ENCODE measurements at places on chromosomes 4 and X.

GRCh38 chr4:16669036-16669435 lies 229.4 kb downstream of the LDB2 start:
- DNase-seq, result no peak

GRCh38 chr4:178090640-178091411 lies 648.6 kb upstream of the AGA start:
- DNase-seq, result no peak

- no peak for DNase-seq
These were observed 56.9 kb downstream of the SERTM2 start for GRCh38 chrX:111568354-111568753.

- no peak for DNase-seq
These were observed 63.7 kb upstream of the CAMK2D start for GRCh38 chr4:113825272-113825671.

DNA sequence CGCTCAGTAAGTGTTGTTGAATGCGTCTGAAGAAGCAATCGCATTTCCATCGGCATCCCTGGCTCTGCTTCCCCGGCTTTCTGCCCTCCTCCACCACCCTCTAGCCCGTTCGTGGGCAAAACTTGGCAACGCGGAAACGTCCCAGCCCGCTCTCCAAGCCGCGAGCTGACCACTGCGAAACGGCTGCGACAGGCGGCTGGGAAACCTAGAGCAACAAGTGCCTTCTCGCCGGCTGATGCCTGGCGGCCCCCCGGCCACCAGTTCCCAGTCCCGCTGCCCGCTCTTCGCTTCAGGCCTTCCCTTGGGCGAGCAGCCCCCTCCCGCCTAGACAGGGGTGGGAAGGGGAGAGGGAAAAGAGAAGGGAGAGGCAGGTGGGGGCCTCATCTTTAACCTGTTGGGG lies 837 bp downstream of the CITED1 start:
- DNase-seq, result no peak

GRCh38 chr4:55308071-55308470 lies 38.0 kb upstream of the SRD5A3 start:
- no peak for DNase-seq

- DNase-seq, result no peak
These were observed 105.8 kb upstream of the RPS6KA3 start for GRCh38 chrX:20372533-20372932.

DNA sequence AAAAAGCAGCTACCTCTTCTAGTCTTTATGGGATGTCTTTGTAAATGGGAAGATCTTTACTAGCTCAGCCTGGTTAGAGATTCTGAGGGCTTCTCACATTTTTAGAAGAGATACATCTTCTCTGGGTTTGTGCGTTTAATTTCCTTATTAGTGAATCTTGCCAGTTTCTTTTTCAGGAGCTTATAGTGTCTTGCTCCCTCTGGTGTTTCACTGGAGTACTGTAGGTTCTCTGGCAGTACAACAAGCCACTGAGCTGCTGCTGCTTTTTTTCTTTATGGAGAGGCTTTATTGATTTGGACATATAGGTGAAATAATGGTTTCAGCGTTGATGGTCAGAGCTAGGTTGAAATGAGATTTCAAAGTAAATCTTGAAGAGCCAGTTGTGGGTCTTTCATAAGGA lies 82.9 kb downstream of the LAS1L start:
- no peak for DNase-seq
